ENCODE measurements at places on chromosomes 7 and 10.

DNA sequence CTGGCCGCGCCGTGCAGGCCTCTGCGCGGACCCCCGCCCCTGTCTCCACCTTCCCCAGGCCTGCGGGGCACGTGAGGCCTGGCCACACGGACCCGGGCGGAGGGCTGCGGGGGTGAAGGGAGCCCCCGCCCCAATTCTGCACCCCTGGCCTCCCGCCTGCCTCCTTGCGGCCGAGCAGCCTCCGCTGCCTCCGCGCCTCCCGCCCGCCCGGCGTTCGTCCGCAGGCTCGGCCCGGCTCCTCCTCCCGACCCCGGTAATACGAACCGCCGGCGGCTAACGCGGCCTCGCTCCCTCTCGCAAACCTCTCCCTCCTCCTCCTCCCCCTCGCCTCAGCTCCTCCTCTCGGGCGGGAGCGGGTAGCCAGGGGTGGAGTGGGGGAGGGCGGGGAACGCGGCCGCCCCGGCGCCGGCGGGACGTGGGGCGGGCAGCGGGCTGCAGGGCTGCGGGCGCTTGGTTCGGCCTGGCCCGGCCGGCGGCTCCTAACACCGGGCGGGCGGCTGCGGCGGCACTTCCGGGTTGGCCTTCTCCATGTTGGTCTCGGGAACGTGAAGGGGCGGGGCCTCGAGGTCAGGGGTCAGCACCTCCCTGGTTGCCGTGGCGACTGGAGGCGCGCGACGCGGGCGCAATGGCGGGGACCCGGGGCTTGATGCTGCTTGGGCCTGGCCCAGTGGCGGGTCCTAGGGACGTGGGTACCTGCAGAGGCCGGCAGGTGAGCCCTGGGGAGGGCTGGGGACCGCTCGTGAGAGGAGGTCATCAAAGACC is at the start of gene RAB11FIP2:
Gene RAB11FIP2, minus strand, starts transcription at position 547 of the 762 bp plus-strand sequence. CDS start 778 bp downstream, outside the sequence.
- peak; percentile 67 for DNase-seq

GRCh38 chr7:117937049-117937752 is 64.0 kb upstream of the CTTNBP2 start:
- no peak for DNase-seq

GRCh38 chr7:136891850-136892249 is 23.4 kb downstream of the CHRM2 start:
- no peak for DNase-seq

- DNase-seq, result no peak
Measured at GRCh38 chr7:139108266-139109187, 993 bp downstream of the ZC3HAV1 start.

- DNase-seq, result no peak
Measured at GRCh38 chr10:18144928-18145327, 4.7 kb downstream of the CACNB2 start.

- no peak for DNase-seq
Measured at GRCh38 chr10:45454262-45454661, 80.2 kb downstream of the ALOX5 start.

DNA sequence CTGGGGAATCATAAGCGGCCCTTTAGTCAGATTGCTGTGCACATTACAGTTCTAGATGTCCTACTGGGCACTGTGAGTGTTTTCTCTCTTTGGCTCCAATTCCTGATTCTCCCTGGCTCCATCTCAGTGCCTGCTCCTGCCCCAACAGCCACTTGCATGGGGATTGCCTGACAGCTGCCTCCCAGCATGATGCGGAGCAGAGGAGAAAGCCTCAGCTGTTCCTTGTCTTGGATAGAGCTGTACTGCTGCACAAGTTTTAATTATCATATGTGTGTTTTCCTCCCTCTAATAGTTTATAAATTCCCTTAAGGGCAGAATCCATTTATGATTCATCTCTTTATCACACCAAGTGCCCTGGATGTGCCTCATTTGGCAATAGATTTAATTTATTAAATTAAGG is 285.8 kb upstream of the COBL start:
- DNase-seq, result no peak

DNA sequence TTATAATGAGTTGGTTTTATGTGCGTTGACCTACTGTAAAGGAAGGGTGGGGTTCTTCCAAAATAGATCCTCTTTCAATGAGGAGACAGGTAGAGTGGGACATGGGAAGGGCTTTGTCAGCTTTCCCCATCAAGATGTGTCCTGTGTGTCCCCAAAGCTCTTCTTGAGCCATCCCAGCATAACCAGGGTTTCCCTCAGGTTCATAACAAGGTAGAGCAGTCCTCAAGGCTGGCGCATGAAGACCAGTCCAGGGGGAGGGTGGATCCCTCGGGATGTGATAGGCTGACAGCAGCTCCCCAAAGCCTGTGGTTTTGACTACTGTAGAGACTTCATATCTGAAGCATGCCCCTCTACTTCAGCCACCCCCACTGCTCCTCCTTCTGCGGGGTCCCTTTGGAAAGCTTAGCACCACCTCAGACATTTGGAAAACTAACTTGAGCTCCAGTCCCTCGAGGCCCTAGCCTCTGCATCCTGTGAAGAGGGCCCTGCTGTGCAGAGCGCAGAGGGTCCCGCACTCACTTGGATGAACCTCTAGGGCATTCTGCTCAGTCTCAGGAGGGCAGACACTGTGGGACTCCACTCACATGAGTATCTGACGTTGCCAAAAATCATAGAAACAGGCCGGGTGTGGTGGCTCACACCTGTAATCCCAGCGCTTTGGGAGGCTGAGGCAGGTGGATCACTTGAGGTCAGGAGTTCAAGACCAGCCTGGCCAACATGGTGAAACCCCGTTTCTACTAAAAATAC is 1.1 kb upstream of the GIMAP8 start:
- no peak for DNase-seq
